ENCODE measurements at places on chromosomes 7 and 10. TPM values are rescaled to one million over a fixed set of nuclear protein-coding genes. Genes with fewer than 3 reads are reported as not detected.

- no peak for DNase-seq
These were observed 101.5 kb downstream of the FOXL3 start for GRCh38 chr7:391411-391951.

GRCh38 chr7:155764438-155764793 lies 47.8 kb downstream of the SHH start:
- DNase-seq = peak; percentile 85

Gene MKX
- 1.1 TPM for total RNA-seq

Gene PIK3AP1
- total RNA-seq = 4.1 TPM

Gene OPN4
- total RNA-seq = not detected

Gene NUTM2E
- 0.23 TPM for total RNA-seq

DNA sequence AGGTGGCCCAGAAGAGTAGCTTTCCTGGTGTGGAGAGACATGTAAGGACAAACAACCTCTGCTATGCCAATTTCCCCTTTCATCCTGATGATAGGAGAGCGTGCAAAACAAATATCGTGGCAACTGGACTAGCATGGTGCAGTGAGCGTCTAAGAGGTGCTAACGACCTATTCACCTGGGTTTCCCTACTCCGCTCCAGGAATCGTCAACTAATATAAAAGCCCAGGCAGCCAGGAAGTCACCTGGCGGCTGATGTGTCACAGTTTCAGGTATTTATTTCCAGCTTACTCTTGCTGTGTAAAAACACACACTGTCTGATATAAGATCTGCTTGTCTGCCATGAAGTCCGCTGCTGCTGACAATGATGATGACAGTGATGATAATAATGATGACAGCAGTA lies 56.5 kb upstream of the EFCAB10 start:
- DNase-seq = no peak

DNA sequence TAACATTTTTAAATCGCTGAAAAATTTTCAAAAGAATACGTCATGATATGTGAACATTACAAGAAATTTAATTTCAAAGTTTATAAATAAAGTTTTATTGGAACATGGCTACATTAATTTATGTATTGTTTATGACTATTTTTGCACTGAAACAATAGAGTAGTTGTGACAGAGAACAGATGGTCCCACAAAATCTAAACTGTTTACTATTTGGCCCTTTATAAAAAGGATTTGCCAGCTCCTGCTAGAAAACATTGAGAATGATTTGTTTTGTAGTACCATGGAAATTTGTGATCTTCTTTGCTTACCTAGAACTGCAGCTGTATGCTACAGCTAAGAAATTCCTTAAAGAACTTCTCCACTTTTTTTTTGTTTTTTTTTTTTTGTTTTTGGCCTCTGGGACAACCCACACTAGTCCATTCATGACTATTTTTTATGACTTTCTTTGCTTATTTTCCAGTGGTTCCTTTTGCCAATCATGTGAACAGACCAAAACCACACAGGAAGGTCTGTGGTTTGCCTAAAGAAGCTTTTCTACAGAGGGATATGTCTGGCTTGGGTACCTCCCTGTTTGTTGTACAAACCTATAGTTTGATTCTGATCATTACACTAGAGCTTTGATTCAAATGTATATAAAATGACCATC lies 55.7 kb downstream of the ST7 start:
- peak; percentile 65 for DNase-seq

GRCh38 chr7:157739650-157740049 lies 402.8 kb downstream of the DNAJB6 start:
- DNase-seq = no peak

Gene SPDYE2
- not detected for total RNA-seq

- DNase-seq = no peak
These were observed 22.2 kb upstream of the CAMK2B start for GRCh38 chr7:44347546-44348114.

- no peak for DNase-seq
These were observed 116.3 kb downstream of the WDFY4 start for GRCh38 chr10:48801001-48801421.

DNA sequence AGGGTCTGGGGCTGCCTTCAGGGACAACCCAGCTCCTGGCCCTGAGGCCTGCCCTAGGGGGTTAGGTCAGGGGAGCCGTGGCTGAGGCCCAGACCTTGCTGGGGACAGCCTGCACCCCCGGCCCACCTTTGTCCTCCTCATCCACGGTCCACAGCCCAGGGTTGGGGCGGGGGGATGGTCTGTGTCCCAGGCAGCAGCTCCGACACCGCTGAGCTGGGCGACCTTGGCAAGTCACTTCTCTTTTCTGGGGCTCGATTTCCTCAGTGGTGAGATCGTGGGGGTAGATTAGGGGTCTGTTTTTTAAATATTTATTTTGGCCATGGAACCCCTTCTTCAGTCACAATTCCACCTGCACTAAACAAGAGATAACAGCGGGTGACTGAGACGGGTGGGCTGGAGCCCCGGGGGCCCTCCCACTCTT lies 30.9 kb downstream of the DNAJB12 start:
- DNase-seq = no peak

GRCh38 chr7:143519411-143520131 lies 41.9 kb downstream of the TAS2R41 start:
- no peak for DNase-seq

Gene AGAP9
- total RNA-seq = 3.6 TPM

DNA sequence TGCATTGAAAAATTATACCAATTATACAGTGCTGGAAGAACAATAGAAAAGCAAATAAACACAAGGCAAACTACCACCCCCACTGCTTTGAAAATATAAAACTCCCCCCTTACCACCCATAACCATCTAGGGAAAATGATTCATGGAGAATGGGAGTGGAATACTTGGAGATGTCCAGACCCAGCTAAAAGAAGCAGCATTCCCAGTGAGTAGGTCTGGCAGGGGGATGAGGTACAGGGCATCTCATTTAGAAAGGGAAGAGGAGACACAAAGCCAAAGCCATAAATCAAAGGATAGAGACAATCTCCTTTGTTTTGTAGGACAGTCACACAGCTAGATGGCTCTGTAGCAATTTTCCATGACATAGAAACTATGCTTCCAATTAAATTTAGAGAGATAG lies 36.0 kb upstream of the DGKI start:
- no peak for DNase-seq

- DNase-seq = no peak
These were observed 254.3 kb downstream of the CDK14 start for GRCh38 chr7:90850471-90850870.

DNA sequence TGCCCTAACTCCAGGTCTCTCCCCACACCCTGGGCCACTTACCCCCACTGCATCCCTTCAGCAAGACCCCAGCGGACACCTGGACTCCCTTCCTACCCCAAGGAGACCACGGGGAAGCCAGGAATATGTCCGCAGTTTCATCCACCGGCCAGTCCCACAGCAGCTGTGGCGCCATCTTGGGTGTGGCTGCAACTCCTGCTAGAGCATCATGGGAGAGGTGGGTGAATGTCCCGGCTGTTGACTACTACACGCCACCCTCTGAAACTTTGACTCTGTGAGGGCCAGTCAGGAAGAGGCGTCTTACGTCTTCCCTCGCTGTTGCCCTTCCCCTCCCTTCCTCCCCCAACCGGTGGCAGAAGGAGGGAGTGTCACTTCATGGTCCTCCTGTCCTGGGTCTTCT lies 238.3 kb upstream of the RNF32 start:
- no peak for DNase-seq

- DNase-seq = no peak
These were observed 52.9 kb downstream of the PARD3 start for GRCh38 chr10:34762156-34762555.

GRCh38 chr10:90847436-90847835 lies 10.4 kb downstream of the HTR7 start:
- no peak for DNase-seq

DNA sequence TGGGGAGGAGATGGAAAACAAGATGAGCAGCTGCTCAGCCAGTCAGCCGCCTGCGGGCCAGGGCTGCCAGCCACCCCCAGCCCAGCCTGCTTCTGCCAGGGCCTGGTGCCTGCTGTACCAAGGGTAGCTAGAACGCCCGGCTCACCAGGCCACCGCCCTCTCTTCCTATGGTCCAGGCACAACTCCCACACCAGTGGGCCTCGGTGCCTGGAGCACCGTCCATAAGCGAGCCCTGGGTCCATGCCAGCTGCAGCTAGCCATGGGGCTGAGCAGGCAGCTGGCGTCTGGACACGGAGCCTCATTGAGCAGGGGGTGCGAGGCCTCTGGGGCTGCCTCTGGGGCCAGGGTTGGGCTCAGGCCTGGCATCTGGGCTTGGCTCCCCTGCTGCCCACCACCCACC lies 8.5 kb upstream of the RABGEF1 start:
- DNase-seq = no peak

Gene CALML3
- not detected for total RNA-seq

- peak; percentile 42 for DNase-seq
These were observed 26.0 kb upstream of the ZNF735 start for GRCh38 chr7:64180989-64181388.

- peak; percentile 76 for DNase-seq
These were observed 1.7 kb upstream of the PAX2 start for GRCh38 chr10:100743626-100744135.

DNA sequence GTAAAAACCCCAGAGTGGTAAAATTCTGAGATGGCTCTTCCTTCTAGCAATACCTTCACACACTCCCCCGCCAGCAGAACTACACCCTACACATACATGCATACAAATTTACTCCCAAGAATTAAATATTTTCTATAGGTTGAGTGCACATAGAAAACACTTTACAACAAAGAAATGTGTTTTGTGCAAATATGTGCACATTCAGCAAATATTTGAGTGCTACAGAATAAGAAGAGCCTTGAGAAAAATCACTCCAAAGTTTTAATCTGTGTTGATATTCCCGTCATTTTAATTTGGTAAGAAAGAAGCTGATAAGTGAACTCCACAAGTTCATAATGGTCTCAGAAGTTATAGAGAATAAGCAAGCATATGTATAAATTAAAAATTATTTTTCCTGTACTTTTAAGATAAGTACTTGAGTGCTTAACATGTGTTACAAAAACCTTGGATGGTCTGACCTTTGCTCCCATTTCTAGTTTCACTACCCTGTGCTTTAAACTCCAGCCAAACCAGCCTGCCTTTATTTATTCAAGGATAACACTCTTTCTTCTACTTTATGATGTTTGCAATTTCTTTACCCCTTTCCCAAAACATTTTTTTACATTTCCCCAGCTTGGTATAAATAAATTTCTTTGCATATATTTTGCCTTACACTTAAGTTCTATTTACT lies 733.5 kb upstream of the LRRTM3 start:
- DNase-seq = no peak

- no peak for DNase-seq
These were observed 61.5 kb downstream of the PTN start for GRCh38 chr7:137282043-137282442.

DNA sequence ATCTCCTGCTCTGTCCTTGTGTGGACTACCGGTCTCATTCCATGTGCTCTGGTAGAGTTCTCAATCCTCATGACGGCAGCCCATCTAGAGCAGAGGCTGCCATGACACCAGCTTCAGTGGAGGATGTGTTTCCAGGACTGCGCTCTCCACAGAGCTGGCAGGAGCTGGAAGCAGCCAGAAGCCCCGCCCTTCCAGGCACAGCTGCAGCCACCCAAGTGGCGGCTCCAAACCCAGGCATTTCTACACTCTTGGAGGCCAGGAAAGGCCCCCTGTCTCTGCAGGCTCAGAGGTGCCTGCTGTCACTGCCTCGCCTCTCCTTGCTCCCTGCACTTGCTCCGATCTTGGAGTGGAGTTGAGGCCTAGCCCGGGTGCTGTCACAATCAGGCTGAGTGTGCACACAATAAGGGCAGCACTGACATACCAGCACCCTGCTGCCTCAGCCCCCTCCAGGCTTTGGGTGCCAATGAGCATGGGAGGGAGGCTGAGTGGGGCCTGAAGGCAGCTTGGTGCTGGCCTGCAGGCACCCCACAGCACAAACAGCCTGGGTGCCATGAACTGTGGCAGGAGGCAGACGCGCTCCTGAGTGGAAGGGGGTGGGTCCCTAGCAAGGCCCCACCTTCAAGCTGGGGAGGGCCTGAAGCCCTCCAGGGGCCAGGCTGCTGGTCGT lies 122.1 kb downstream of the LRRN3 start:
- no peak for DNase-seq

Gene OR2A7
- total RNA-seq = 2.1 TPM

DNA sequence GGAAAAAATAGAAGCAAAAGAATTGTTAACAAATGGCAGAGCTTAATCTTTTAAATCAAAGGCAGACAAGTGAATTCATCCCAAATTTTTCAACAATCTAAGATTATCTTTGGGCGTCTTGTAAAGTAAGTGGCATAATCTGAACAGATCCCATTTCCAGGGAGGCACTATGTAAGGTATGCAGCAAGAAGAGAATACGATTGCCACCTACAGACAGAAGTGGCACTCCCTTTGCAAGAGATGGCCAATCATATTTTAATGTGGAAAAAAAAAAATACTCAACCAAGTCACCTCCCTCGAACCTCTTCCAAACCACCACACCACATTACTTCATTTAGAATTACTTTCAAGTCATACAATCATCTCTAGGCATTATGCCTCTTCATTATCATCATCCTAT lies 4.0 kb downstream of the GFRA1 start:
- DNase-seq = no peak

Data from activated CD8-positive, alpha-beta T cell treated with anti-CD3 and anti-CD28 coated beads for 36 hours (primary cell).